ENCODE measurements at places on chromosomes 16 and 17.
A peak's percentile ranks its signal among the peaks of the same experiment; 100 is the strongest.

- DNase-seq, result peak; percentile 68
These were observed 4.9 kb downstream of the TNRC6C start for GRCh38 chr17:77963441-77963840.

DNA sequence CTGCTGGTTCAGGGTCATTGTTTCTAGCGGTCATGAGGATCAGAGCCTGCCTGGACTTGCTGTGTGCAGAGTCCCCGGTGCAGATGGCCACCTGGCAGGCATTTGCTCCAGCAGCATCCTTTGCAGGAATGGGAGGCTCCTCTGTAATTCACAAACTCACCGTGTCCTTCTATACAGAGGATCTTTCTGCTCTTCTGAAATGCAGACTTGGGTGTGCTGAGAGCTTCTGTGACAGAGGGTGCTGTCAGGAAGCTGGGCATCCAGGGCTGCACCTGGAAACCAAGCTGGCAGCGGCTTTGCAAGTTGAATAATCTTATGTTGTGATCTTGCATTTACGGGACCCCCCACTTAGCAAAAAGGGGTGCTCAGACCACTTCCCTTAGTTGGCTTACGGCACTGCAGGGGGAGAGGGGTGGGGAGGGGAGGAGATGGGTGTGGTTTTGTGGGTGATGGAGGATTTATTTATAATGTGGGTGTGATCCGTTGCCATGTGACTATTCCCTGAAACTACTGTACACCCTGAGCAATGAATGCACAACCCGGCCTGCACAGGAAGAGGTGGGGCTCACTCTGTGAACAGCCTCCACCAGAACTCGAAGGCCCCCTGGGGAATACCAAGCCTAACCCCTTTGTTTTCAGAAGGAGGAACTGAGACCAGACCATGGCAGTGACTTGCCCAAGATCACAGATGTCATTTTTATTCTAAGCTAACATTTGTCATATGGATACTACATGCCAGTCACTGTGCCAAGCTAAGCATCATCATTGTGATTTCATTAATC is 178.3 kb downstream of the PRKCB start:
- no peak for DNase-seq

- DNase-seq, result no peak
These were observed 44.0 kb downstream of the MRM1 start for GRCh38 chr17:36645422-36645821.

- no peak for DNase-seq
These were observed 78.5 kb downstream of the C16orf78 start for GRCh38 chr16:49452108-49452507.

- DNase-seq, result no peak
These were observed 2.7 kb upstream of the CCDC57 start for GRCh38 chr17:82215095-82215971.

- DNase-seq, result no peak
These were observed 210.0 kb downstream of the BCAS3 start for GRCh38 chr17:60887614-60888028.

- no peak for DNase-seq
These were observed 95.6 kb upstream of the HLF start for GRCh38 chr17:55168958-55169687.

DNA sequence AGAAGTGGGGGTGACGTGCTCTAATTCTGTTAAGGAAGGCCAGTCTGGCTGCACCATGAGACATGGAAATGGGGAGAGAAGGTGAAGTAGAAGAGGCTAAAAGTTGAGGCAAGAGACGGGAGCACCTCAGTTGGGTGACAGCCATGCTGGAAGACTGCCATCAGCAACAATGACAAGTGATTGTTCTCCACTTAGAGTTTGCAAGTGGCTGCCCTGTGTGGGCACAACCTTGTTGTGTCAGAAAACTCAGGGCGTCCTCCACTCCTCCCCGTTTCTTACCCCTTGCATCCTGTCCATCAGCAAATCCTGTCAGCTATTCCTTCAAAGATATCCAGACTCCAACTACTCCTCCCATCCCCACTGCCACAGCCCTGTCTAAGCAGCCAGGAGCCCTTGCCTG is 17.6 kb downstream of the CES1 start:
- no peak for DNase-seq

GRCh38 chr16:8048433-8048832 is 541.9 kb downstream of the TMEM114 start:
- DNase-seq, result no peak

DNA sequence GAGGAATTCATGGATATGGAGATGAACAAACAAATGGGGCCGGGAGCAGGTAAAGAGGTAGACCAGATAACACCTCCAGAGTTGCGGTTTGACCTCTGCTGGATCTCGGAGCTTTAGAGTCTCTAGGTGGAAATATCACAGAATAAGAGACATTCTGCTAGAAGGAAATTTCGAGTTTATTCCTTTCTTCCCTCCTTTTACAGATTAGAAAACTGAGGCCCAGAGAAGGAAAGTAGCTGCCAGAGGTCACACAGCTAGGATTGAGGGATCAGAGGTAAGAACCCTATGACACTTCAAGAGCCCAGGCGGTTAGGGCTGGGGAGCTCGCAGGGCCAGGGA is 7.7 kb upstream of the COL1A1 start:
- no peak for DNase-seq

GRCh38 chr17:74231928-74232907 is 18.8 kb downstream of the TTYH2 start:
- DNase-seq, result no peak

DNA sequence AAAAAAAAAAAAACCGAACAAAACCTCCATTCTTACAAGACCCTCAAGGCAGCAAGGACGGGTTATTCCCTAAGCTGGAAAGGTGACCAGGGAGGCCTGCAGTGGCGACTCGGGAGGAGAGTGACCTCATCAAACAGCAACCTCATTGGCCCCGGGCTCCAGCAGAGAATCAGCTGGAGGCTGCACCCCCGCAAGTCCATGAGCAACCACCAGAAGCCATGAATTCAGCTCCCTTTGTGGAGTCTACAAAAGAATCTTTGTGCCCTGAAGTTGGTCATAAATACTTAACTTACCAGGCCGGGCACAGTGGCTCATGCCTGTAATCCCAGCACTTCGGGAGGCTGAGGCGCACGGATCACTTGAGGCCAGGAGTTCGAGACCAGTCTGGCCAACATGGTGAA is 80.9 kb upstream of the CREBBP start:
- peak; percentile 28 for DNase-seq

DNA sequence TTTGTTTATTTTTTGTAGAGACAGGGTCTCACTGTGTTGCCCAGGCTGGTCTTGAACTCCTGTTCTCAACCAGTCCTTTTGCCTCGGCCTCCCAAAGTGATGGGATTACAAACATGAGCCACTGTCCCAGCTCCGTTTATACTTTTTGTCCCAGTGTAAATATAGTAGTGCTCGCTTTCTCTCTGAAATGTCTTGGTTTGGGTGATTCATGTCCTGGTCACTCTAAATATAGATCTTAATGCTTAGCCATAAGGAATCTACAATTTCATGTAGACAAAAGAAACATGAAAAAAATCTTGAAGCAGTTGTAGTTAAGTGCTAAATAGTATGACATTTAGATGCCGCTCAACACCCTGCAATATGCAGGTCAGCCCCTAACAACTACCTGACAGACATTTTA is 126.9 kb downstream of the KATNIP start:
- DNase-seq, result peak; percentile 56

DNA sequence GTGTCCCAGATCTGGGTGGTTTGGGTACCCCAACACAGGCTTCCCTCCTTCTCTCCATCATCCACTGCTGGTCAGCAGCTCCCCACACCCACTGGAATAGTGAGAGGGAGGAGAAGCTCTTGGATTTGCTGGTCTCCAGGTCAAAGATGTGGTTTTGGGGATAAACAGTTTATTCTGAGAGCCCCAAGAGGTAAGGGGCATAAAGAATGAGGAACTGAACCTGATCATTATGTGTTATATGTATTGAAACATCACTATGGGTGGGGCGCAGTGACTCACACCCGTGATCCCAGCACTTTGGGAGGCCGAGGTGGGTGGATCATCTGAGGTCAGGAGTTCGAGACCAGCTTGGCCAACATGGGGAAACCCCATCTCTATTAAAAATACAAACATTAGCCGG is 3.9 kb downstream of the DPEP2 start:
- DNase-seq, result no peak

DNA sequence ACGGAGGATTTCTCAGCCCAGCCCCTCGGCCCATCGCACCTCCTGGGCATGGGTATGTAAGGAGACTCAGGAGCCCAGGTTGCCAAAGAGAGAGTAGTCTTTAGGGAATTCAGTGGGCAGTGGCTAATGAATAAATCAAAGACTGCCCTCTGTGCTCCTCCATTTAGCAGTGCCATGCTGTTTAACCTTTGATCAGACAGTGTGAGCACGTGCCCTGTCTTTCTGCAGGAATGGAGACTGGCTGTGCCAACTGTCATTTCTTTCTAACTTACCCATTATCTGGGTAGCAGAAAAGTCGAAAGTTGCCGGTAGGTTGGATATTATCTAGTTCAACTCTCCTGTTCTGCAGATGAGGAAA is 62.4 kb downstream of the CDRT4 start:
- DNase-seq, result no peak

DNA sequence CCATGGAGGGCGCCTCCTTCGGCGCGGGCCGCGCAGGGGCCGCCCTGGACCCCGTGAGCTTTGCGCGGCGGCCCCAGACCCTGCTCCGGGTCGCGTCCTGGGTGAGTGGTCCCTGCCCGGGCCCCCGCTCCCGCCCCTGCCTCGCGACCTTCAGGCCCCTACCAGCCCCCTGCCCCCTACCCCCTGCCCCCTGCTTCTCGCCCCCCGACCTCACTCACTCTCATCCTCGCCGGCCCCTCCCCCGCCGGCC is 256 bp downstream of the SYNGR3 start:
- no peak for DNase-seq

DNA sequence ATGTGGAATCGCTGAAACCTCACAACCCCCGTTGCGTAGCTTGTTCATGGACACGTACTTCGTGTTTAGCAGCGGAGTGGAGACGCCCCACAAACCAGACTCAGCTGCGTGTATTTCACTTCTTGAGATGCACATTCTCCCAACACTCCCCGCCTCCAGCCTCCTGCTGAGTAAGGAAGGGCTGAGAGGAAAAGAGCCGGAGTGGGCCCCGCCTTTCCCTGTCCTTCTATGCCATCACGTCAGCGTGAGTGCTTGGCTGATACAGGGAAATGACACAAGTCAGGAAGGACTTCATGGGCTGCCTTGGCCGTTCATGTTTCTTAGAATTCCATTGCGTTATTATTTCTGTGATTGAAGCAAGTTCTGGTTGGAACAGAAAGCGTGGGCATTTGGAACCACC is 68.6 kb upstream of the CBX4 start:
- DNase-seq, result peak; percentile 46

GRCh38 chr17:51261024-51261963 is 948 bp downstream of the UTP18 start:
- DNase-seq, result peak; percentile 46

DNA sequence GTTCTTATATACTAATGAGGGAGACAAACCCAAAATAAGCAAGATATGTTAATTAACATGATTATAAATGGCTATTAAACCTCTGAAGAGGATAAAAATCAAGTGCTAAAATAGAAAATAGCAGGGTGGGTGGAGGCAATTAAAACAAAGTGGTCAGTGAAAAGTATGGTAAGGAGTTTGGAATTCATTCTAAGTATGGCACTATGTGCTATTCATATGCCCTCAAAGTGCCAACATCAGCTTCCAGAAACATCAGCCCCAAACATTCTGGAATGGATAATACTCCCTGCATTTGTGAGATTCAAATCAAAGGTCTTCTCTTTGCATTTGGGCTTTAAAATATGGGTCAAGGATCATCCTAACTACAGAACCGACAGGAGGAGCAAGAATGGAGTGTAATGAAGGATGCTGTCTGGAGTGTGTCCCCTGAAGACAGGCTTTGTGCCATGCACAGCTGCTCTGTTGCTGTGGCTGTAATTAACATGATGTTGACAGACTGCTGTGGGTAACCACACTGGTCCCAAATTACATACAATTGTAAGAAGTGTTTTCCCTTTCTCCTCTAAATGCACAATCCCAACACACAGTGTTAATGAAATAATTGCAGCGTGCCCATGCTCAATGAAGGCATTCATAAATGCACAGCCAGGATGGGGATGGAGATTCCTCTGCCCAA is 93.1 kb downstream of the VAT1L start:
- DNase-seq, result no peak

- DNase-seq, result no peak
These were observed 243.9 kb upstream of the RBFOX1 start for GRCh38 chr16:7088711-7089110.

DNA sequence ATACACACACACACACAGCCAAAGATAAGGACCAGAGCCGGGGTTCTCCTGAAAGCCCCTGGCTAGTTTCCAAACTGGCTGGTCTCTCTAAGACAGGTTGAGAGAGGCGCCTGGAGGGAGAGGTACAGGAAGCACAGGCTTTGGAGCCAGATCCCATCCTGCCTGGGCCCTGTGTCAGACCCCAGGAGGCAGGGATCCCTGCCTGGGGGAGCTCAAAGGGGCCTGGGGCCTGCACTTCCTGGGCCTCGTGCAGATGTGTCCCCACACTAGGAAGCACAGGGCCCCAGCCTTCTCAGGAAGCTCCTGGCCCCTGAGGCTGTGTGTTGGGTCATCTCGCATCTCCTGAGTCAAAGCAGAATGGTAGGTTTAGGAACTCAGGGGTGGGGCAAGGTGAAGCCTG is 16.0 kb downstream of the SLC5A10 start:
- no peak for DNase-seq

GRCh38 chr16:8958344-8959167 is 5.2 kb downstream of the USP7 start:
- DNase-seq, result peak; percentile 89

DNA sequence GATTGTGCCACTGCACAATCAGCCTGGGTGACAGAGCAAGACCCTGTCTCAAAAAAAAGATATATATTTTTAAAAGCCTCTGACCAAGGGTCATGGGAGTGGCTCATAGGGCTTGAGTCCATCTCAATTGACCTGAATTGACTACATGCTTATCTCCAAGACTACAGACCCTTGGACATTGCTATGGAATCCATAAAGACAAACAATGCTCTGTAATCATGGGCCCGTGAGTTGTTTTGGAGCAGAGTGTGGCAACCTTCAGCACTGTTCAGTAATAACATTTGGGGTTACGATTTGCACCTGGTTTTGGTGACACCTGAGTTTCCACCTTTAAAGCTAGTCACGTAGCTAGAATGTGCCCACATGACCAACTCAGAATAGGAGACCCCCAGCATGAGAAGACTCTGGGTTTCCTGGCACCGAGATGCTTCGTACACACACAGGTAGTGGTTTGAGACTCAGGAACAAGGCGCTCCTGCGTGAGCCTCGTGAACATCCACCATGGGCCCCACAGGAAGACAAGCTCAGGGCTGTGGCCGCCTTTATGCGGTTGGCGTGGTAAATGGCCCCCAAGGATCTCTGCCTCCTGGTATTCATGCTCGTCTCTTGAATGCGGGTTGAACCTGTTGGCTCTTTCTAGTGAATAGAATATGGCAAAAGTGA is 66.6 kb upstream of the RPH3AL start:
- no peak for DNase-seq

- peak; percentile 60 for DNase-seq
These were observed 15.8 kb downstream of the TMC6 start for GRCh38 chr17:78112518-78113471.

GRCh38 chr17:27423651-27424050 is 32.6 kb upstream of the KSR1 start:
- DNase-seq, result no peak

DNA sequence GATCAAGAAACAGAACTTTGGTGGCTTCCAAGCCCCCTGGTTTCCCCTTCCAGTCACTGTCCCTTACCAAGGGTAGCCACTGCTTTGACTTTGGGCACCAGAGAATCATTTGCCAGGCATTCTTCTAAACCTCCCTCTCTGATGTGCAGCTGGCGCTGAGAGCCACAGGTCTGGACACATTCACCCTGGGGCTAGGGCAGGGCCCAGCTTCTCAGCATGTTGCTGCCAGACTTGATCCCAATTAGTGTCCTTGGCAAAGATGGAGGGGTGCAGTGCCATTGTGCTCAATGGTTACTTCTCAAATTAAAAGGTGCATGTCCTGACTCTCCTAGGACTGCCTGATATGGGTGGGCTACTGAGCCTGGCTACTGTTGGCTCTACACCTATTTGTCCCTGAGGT is 7.6 kb upstream of the SLC47A2 start:
- DNase-seq, result no peak

Measured in HT1080 (cell line).